ENCODE measurements at places on chromosomes 5 and 9. TPM values are rescaled to one million over a fixed set of nuclear protein-coding genes. Genes with fewer than 3 reads are reported as not detected.

CDH6 gene
- total RNA-seq, result 18.9 TPM

SH2D3C gene
- 11.6 TPM for total RNA-seq

PPP2R2B gene
- total RNA-seq, result 11.8 TPM

ADRB2 gene
- total RNA-seq, result 3.0 TPM

CARD19 gene
- total RNA-seq, result 14.8 TPM

DNAJB5 gene
- 15.3 TPM for total RNA-seq

MAN2A1 gene
- 125 TPM for total RNA-seq

TPPP gene
- total RNA-seq, result 4.1 TPM

CDKN2A gene
- 0.85 TPM for total RNA-seq

DMRTA1 gene
- 1.4 TPM for total RNA-seq

ORM2 gene
- not detected for total RNA-seq

Measured in urinary bladder (tissue), 4 donors.